ENCODE measurements at places on chromosomes 4 and X.

DNA sequence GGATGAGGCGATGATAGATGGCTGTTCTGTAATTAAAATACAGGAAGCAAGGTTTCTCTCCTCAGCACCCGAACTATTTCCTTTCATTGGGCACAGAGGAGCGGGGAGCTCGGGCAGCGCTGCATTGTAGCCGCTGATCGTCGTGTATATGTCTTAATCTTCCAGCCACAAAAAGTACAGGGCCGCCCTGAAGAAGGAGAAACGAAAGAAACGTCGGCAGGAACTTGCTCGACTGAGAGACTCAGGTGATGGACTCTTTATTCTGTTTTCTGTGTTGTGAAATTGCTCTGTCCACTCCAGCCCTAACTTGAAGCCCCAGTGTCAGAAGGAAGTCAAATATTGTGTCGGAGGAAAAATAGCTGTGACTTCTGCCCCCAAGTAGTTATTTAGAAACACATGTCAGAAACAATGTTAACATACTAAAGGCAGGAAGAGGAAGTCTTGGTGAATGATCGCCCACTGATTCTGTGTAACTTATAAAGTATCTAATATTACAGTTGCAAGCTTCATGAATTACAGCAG is 546 bp downstream of the ZRSR2 start:
- DNase-seq: no peak

- DNase-seq: no peak
Measured at GRCh38 chrX:19085666-19086065, 36.6 kb downstream of the ADGRG2 start.

DNA sequence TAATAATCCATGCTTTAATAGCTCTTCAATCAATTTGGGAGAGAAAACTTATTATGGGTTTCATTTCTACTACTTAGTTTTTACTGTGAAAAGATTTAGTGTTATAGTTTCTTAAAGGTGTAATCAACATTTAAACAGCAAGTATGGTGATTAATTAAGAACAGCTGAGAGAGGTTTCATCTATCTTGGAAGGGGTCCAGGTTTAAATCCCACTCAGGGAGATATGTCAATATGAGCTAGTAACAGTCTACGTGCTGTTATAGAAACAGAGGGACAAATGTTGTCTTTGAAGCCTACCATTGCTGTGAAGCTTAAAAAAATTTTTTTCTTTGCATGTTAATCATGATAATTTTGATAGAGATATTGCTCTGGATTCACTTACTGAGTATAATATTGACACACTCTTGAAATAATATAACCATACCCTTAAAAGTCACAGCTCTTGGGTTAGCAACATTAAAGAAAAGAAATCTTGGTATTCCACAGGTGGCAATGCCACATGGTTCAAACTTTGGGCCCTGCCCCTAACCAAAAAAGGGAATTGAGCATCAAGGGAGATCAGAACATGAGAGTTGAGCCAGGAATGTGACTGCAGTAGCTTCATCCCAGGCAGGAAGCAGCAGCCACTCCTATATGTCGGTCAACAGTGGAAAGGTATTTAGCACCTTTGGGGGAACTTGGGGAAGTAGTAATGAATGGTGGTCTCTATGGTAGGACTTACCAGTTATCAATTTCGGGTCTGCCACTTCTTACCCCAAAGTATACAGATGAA is 107.8 kb downstream of the ANK2 start:
- DNase-seq: no peak

DNA sequence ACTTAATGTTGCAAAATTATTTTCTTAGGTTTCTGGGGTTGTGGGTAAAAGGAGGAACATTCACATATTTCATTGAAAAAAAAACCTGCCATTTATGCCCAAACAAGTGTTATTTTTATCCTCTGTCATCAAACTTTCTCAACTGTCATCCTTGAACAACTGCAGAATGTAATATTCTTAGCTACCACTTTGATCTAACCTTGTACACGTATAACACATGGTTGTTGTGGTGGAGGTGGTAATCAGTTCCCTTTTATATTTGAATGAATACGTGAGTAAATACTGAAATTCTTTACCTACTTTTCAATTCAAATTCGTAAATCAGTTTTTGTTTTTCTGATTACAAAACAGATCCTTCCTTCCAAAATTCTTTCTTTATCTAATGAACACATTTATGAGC is 3.8 kb upstream of the AMMECR1 start:
- no peak for DNase-seq

DNA sequence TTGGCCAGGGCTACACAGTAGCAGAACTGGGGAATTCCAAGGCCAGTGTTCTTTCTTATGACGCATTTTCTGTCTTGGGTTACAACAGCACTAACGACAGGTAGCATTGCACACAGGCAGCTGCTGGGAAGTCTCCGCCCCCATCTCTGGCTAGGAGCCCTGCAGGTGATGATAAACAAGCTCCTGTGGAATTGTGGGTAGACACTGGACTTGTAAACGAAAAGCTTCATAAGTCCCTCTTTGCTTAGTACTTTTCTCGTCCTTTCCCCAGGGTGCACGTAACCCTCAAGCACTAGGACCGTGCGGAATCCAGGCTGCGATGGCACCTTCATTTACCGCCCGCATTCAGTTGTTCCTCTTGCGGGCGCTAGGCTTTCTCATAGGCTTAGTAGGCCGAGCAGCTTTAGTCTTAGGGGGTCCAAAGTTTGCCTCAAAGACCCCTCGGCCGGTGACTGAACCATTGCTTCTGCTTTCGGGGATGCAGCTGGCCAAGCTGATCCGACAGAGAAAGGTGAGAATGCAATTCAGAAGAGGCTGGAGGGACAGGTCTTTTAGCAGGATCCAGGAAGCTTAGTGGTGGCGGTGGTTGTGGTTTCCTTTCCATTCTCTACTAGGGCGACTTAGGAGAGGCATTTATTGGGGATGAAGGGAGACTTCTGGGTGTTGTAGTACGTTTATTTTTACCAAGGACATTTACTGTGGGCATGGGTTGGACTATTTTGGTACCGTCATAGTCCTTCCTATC is at the start of gene FAAH2:
TSS of gene FAAH2 (plus strand) at position 200 of the 745 bp plus-strand sequence. CDS start at position 320, 120 bp downstream.
- peak; percentile 54 for DNase-seq

DNA sequence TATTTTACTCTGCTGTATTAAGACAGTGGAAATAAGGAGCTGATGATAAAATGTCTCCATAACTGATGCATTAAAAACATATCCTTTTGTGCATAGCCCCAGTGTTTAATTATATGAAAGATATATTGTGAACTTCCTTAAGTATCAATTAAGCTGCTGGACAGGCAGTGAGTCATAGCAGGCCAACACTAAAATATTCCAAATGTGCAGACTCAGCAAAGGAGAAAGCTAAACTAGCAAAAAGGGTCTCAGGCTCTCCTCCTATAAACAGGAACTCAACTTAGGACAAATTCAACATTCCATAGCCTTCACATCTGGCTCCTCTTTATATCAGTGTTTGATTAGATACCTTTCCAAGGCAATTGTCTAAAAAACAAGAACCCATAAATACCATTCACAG is 15.6 kb downstream of the TNMD start:
- DNase-seq: no peak

GRCh38 chr4:104457308-104457981 is 37.2 kb downstream of the CXXC4 start:
- no peak for DNase-seq

- no peak for DNase-seq
Measured at GRCh38 chrX:150990910-150991309, 7.8 kb downstream of the HMGB3 start.

GRCh38 chrX:15866147-15866546 is 11.5 kb upstream of the AP1S2 start:
- peak; percentile 30 for DNase-seq

DNA sequence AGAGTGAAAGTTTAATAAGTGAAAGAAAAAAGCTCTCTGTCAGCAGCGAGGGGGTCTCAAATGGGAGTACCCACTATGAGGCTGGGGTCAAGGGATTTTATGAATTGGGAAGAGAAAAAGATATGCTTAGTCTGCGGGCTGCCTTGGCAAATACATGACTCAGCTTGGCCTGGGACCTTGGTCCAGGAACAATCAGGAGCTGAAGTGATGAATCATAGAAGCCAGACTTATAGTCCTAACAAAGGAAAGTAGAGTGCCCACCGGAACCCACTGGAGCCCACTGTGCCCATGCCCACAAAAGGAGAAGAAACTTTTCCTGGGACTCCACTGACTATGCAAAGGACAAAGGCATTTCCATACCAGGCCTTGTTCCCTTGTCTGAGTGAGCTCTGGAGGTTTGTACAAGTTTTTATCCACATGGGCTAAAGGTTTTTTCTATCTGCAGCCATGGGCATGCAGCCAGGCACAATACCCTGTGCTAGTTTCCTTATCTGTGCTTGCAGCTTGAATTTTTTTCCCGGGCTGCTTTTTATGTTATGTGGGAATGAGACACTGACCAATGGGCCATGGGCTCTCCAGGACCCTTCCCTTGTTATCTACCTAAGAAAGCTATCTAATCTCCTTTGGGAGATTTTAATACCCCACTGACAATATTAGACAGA is 201.7 kb downstream of the FAM133A start:
- no peak for DNase-seq

DNA sequence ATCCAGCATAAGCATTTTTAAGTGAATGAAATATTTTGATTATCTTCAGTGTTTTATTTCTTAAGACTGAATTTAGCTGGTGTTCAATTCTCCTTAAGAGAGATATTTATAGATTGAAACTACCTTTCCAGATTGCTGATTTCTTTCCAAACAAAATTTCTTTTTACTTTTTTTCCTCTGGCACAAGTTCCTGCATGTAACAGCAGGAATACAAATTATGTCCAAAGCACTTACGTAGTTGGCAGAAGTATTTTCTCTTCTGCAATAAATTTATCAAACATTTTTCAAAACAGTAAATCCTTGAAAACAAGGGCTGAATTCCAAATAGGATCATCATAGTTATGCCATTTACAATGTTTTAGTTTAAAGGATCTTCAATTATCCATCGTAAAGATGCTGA is 412.6 kb downstream of the IQCM start:
- no peak for DNase-seq

GRCh38 chrX:22134681-22135080 is 102.6 kb downstream of the PHEX start:
- DNase-seq: no peak

- no peak for DNase-seq
Measured at GRCh38 chr4:151519728-151520415, 110.9 kb downstream of the FHIP1A start.

DNA sequence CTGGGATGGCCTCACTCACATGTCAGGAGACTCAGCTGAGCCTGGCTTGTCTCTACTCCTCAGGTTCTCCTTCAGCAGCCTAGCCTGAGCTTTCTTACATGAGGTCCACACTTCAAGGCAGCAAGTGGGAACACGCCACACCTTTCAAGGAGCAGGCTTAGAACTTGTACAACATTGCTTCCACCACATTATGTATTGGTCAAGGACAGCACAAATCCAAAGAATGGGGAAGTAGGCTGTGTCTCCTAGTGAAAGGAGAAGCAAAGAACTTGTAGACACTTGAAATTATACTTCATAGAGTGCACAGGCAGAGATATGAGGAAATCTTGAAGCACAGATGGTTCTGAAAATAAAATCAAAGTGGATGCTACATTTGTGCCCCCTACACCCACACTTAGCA is 120.9 kb upstream of the NOCT start:
- no peak for DNase-seq

GRCh38 chr4:10688022-10688421 is 3.5 kb upstream of the CLNK start:
- no peak for DNase-seq

GRCh38 chrX:66042307-66043077 is 2.6 kb upstream of the VSIG4 start:
- no peak for DNase-seq

- no peak for DNase-seq
Measured at GRCh38 chrX:39764441-39764914, 333.3 kb downstream of the BCOR start.

DNA sequence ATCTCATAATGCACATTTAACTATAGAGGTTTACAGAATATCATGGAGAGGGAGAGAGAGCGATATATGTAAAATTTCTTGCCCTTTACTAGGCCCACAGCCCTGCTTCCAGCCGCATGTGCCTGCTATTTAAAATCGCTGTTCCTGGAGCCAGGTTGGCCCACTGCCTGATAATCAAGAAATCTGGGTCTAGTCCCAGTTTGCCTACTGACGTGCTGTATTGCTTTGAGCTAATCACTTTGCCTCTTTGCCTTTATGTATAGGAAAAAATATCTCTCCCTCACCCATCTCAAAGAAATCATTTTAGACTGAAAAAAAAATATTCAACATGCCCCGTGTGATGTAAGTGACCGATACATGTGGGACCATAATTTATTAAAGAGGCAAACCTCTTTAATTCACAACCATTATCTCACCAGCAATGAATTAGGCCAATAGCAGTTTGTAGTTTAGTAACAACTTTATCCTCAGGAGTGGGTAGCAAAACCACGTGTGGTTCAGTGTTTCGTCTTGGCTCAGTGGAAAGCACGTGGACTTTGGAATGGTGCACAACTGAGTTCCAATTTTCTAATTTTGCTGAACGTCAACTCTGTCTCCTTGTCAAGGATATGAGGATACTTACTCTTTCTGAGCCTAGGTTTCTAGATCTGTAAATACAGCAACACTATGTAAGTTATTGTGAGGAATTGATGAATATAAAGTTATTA is 62.6 kb downstream of the GRXCR1 start:
- DNase-seq: no peak

DNA sequence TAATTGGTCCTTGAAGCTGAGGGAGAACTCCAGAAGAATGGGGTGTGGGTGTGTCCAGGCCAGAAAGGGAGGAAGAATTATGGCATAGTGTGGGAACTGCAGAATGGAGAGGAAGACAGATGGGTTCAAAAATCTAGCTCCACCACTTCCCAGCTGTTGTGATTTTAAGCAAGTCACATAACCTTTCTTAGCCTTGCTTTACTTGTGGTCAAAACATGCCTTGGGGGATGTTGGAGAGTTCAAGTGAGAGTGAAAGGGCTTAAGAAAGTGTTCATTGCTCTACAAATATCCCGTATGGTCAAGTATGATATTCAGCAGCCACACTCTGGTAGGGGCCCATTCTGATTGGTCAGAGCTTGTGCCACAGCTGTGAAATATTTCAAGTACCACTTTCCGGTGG is 15.0 kb upstream of the STARD8 start:
- DNase-seq: no peak

DNA sequence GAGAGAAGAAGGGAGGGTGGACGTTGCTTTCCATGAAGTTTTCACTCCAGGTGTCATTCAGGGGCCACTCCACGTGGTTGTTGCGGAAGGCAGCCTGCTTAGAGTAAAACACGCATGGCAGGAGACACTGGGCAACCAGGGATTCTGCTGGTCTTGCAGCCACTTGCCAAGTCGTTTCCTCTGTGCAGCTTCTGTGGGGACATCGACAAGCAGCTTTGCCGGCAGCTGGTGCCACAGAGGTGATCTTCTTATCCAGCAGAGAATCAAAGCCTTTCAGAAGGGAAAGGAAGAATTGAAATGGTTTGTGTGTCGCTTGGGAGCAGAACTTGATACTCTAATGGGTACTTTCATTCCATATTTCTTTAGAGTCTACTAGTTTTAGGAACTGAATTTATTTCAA is 867.1 kb upstream of the TENM3 start:
- DNase-seq: no peak

DNA sequence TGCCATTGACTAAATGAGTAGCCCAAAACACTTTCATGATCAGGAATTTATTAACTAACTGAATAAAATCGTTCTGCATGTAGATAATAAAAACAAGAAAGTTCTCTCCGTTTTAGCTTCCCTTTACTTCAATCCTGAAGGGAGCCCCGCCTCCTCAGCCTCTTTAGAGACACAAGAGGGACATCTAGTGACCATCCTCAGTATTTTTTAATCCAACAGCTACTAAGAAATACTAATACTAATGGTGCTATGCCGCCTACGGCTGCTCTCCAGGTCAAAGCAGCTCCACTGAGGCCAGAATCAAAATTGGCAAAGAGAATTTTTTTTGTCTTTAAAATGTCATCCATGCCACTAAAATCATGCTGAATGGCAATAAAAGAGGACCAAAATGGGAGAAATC is 3.2 kb upstream of the PCDH19 start:
- DNase-seq: peak; percentile 56
